ENCODE measurements at places on chromosomes 11 and 22.

- DNase-seq, result no peak
Observed at GRCh38 chr11:111331711-111332479, 33.5 kb downstream of the POU2AF3 start.

GRCh38 chr11:5624489-5625279 lies at the start of gene TRIM34:
Gene TRIM34, plus strand, starts transcription at chr11:5625001. Its CDS starts 7,331 bp downstream, at chr11:5632332.
- DNase-seq, result no peak

DNA sequence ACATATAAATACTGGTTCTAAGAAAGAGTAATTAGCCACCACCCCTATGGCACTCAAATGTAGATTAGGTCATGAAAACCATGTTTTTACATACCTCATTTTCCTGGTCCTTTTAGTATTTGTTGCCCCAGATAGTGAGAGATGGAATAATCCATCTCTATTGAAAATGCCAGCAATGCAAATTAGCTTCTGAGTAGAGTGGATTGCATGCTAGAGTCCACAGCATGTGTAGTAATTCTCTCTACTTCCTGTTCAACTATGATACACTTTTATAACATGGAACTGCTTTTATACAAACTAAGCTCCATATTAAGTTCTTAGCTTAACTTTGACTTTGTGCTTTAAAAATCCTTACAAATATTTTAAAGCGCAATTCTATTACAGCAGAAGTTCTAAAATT lies 73.2 kb downstream of the TRPC6 start:
- DNase-seq, result no peak

DNA sequence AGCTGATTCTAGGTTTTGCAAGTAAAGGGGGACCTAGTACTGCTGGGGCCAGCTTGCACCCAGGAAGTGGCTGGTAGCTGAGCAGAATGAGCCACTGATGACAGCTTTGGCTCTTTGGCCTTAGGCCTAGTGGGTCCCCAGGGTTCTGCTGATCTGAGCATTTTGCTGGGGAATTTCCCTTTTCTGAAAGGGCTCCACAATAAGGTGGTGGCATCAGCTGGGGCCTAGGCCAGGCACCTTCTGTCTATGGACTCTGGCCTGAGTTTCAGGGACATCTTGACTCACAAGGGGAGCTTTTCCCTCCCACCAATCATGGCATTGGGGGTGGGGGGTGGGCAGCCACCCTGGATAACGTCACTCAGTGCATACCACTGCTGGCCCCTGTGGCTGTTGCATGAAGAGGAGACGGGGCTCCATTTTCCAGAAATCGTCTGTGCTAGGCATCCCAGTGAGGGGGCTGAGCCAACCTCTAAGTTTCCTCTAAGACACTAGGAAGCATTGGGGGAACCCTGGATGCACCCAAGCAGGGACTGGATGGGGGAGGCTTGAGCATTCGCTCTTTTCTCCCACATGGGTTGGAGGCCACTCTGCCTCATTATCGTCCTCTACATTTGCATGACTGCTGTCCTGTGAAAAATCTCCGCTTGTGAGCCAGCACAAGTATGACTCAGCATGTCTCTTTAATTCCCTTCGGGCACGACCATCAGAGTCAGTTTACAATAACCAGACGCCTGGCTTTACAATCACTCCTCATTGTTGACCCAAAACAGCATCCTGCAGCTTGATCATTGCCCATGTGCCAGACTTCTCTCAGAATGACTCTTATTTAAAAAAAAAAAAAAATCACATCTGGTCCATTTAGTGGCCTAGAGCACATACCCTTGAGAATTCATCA lies 145.0 kb upstream of the THY1 start:
- peak; percentile 40 for DNase-seq

GRCh38 chr22:29023172-29023796 lies 38.3 kb downstream of the C22orf31 start:
- no peak for DNase-seq

GRCh38 chr11:45663486-45664375 lies 1.7 kb downstream of the CHST1 start:
- no peak for DNase-seq

DNA sequence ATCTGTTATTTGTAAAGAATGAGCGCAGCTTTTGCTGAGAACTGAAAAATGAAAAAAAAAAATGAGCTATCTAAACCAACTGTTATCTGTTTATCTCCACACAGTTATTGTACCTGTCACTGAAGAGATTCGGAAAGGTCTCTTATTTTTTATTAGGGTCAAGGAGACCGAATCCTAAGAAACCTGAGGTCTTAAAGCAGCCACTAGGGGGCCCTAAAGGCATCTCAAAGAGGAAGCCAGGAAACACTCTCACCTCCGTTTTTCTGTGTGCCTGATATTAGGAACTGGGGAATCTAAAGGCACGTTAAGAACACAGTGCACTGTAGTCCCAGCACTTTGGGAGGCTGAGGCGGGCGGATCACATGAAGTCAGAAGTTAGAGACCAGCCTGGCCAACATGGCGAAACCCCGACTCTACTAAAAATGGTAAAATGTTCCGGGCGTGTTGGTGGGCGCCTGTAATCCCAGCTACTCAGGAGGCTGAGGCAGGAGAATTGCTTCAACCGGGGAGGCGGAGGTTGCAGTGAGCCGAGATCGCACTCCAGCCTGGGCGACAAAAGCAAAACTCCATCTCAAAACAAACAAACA lies 3.5 kb upstream of the LARGE1 start:
- no peak for DNase-seq

GRCh38 chr11:119192111-119192510 lies 6.8 kb downstream of the NHERF4 start:
- DNase-seq, result no peak

DNA sequence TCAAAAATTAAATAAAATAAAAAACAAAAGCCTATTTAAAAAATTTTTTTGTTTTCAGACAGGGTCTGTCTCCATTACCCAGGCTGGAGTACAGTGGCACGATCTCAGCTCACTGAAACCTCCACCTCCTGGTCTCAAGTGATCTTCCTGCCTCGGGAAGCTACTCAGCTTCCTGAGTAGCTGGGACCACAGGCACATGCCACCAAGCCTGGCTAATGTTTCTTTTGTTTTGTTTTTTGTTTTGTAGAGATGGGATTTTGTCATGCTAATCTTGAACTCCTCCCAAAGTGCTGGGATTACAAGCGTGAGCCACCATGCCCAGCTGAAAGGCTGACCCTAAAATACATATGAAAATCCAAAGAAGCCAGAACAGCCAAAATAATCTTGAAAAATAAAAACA lies 20.4 kb upstream of the L3MBTL2 start:
- no peak for DNase-seq

- no peak for DNase-seq
Observed at GRCh38 chr22:17905445-17905844, 118.9 kb downstream of the MICAL3 start.

- DNase-seq, result no peak
Observed at GRCh38 chr11:33515347-33515746, 185.3 kb downstream of the C11orf91 start.

- DNase-seq, result no peak
Observed at GRCh38 chr11:106581399-106581798, 436.9 kb downstream of the GUCY1A2 start.

- DNase-seq, result no peak
Observed at GRCh38 chr11:65776710-65777141, 4.0 kb downstream of the AP5B1 start.

DNA sequence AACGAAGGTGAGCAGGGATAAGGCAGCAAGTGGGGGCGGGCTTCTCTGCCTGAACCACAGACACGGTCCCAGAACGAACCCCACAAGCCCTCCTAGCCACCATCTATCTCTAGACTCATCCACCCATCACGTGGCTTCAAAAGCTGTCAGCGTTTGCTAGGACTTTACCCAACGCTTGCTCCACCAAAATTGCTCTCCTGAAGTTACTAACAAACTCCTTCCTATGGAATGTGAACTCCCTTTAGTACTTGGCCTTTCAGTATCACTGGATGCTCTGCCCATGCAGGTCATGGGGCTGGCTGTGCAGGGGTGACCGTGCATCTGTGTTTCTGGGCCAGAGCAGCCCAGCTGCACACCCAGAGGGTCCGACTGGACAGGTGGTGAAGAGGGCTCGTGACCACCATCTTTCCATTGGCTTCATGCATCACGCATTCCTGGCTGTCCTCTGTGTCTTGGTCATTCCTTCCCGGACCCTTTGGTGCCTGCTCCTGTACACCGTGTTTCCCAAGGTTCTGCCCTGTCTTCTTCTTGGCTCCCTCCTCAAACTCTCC lies 85.1 kb downstream of the MYO7A start:
- no peak for DNase-seq

All from fibroblast of skin of left biceps (primary cell).